ENCODE measurements at places on chromosomes 6 and 20.

DNA sequence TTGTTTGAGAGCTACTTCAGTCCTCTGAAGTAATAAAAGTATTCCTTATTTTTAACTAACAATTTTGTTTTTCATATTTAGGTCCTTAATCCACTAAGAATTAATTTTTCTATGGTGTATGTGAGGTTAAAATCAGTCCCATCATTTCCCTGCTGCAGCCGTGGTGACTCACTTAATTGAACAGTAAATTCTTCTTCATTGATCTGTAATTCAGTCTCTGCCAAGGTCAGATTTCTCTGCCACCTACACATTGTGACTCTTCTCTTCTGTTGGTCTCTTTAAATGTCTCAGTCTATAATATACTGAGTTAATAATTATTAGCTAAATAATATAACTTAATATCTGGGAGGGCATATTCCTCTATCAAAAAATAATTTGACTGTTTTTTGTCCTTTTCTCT lies 262.3 kb downstream of the UTRN start:
- DNase-seq = no peak

GRCh38 chr6:122610690-122611455 lies 668 bp downstream of the PKIB start:
- peak; percentile 36 for DNase-seq

GRCh38 chr6:30752157-30752927 lies 8.0 kb upstream of the IER3 start:
- DNase-seq = peak; percentile 59

DNA sequence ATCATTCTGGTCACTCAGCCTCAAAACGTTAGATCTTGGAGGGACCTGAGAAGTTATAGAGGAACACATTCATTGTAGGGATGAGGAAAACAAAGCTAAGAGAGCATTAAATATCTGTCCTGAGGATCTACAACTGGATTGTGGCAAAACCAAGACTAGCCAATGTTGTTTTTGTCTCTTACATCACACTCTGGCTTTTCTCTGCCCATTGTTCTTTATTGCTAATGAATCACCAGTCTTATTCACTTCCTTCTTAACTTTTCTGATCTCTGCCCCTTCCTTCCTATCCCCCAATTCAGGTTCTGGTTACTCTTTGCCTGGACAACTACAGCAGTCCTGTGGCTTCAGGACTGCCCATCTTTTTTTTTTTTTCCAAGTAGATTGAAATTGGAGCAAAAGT lies 57.0 kb upstream of the PREP start:
- DNase-seq = no peak

DNA sequence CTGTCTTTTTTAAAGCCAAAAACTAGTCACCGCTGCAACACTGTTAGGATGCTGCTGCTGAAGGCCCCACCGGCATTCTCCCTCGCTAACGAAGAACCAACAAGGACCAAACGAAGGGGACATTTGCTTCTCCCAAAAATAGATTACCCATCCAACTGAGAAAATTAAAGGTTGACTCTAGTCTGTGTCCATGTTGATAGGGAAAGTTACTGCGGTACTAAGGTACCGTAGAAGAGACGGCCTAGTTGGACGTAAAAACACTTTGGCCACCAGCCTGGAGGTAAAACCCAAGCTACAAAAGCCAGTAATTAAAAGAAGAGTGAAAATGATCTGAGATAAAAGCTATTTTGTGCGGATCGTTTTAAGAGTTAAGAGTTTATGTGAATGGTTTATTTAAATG lies 11.8 kb upstream of the FOXF2 start:
- DNase-seq = no peak

GRCh38 chr6:116208056-116208785 lies 45.7 kb downstream of the TSPYL4 start:
- no peak for DNase-seq

GRCh38 chr6:43773050-43773979 lies 3.3 kb downstream of the VEGFA start:
- DNase-seq = peak; percentile 95

- DNase-seq = no peak
Measured at GRCh38 chr20:57611586-57612311, 8.5 kb downstream of the ZBP1 start.

- DNase-seq = no peak
Measured at GRCh38 chr20:23585449-23585807, 17.1 kb upstream of the CST9L start.

- DNase-seq = no peak
Measured at GRCh38 chr6:126976253-126976797, 142.1 kb upstream of the RSPO3 start.

DNA sequence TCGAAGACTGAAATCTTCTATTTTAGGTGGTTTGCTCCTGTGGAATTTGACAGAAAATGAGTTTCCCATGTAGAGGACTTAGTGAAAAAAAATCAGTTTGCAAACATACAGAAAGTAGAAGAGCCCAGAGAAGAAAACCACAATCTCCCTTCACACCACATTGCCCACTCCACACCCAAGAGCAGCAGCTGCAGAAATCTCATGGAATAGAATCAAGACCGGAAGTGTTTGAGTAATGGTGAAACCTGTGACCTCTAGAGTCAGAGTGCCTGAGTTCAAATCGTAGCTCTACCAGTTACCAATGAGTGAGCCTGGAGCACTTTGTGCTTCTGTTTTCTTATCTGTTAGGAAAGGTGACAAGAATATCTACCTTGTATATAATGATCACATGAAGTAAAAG lies 4.6 kb downstream of the SIRPG start:
- DNase-seq = no peak

DNA sequence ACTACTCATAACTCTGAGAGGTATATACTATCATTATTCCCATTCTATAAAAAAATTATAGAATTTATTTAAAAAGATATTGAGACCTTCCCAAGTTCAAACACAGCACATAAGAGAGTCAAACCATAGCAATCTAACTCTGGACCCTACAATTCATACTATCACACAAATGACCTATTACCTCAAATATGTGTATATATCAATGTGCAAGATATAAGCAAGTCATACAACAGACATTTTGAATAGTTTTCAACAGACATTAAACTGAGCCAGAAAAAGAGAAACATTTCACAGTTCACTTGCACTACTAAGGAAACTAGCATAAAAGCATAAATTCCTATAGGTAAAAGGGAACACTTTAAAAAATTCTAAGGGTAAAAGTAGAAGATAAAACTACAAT lies 11.7 kb downstream of the PHIP start:
- no peak for DNase-seq

- DNase-seq = no peak
Measured at GRCh38 chr20:44523746-44524145, 1.9 kb upstream of the SERINC3 start.

DNA sequence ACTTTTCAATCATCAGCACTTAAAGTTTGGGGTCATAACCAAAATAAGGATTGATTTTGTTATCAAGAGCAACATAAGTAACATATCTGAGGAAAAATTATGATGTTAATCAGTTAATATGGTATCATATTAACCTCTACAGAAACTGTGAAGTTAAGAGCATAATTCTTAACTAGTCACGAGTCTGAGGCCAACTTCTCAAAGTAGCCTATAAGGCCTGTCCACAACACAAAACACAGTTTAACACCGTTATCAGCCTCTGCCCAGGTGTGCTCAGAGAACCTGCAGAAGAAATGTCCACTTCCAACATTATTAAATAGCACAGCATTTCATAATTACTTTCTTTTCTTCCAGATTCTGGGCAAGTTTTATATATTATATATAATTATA lies 1.1 kb downstream of the STX7 start:
- DNase-seq = no peak

DNA sequence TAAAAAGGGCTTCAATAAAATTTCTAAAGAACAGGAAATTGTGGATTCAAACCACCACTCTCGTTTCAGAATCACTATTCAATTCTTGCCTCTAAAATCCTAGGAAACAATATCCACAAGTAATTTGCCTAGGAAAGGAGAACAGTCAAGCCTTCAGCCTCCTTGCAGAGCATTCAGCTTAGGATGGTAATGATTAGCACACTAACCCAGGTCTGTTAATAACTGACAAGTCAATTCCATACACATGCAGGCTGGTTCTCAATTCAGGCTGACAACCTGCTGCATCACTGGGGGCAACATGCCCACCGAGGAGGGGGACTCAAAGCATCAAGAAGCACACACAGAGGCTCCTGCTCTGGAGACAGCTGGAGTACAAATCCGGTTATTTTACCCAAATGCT lies 57.6 kb downstream of the GMDS start:
- no peak for DNase-seq

DNA sequence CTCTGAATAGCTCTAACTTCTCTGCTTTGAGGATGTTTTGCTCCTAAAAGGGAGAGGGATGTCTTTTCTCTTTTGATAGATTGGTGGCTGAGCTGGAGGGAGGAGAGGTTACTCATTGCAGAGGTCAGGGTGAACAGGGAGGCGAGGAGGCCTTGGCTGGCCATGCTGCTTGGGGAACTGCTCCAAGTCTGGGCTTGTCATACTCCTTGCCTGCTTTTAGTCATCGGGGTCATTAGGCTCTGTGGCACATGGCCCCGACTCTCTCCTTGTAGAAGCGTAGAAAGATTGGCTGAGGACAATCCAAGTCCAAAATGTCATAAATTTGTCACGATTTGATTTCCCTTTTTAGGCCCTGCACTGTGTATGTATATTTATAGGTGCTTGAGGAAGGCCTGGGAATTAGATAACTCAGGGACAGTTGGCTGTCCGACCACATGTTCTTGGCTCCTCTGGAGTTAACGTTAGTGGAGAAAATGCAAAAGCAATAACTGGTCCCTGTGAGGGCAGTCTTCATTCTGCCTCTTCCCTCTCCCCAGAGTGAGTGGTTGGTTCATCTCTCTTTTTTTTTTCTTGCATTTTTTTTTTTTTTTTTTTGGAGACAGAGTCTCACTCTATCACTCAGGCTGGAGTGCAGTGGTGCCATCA lies 160.1 kb downstream of the SCP2D1 start:
- no peak for DNase-seq

GRCh38 chr6:160461641-160462040 lies 113.5 kb downstream of the SLC22A3 start:
- DNase-seq = no peak

DNA sequence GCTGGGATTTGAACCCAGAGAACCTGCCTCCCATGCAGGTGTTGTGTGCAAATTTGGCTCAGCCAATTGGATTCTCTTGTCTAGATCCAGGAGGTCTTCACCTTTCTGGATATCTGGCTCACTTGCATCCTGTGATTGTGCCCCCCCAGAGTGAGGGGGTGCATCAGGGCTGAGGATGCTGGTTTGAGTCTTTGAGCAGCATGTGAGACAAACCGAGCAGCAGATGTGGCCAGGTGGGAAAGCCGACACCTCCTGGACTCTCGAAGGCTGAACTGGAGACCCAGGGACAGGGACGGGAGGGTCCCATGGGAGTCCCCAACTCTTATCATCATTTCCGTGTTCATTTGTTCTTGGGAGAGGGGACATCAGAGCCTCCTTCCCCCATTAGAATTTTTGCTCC lies 30.6 kb upstream of the SULF2 start:
- DNase-seq = no peak

DNA sequence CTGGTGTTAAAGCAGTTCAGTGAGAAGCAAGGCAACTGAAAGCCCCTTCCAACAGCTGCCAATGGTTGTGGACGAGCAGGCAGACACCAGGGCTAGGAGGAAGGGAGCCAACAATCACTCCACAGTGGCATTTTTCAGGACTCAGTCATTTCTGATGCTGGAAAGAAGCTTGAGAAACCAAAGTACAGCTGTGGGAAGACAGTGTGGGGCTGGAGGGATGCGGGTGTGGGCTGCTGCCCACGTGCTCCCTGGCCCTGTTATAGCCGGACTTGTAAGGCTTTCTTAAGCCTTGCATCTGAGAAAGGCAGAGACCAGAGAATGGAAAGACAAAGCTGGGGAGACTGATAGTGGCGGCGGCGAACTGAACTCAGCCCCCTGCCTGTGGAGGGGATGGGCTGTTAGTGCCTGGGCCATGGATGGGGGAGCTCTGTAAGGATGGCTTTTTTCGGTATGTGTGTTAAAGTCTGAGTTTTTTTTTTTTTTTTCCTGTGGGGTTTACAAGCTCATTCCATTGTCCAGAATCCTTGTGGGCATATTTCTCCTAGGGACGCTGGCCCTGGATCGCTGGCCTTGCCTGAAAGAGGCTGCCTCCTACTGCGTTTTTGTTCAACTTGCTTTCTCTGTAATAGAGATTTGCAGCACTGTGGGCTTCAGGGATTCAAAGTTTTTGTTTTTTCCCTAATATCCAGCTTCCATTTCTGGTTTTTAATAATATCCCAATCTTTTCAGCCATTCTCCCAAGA lies 91.7 kb downstream of the GJA10 start:
- no peak for DNase-seq

- DNase-seq = no peak
Measured at GRCh38 chr20:19934792-19935491, 82.2 kb upstream of the NAA20 start.

DNA sequence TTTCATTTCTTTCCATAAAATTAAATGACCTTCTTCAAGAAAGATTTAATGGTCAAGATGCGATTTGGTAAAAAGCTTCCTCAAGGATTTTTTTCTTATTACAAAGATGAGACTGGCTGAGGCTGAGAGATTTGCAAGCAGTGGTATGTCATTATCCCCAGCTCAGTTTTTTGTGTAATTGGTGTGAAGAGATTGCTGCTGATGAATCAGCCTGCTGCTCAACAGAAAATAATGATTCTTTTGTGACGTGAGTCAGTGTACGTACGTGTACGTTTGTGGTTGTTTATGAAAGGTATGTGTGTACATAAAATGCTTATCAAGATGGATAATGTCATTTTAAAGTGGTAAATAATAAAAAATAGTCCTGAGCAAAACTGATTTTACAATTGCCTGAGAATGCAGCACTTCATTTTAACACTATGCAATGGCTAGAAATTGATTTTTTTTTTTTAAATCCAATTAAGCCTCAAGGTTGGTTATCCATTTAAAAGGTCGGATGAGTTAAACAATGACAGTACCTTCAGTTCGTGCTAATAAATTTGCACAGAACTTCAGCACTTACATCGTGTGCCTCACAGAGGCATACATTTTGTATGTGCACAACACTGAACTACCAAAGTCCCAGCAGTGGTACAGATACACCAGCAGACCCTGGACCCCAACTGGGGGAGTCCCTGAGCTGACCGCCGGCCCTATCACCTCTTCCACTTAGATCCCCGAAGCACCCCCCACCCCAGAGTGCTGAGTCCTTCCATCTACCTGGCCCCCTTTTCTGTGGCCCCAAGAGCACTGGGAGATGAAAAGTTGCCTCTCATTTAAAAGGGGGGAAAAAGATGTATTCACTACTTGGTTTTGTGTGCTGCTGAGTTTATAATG lies 9.7 kb upstream of the NPEPL1 start:
- no peak for DNase-seq

DNA sequence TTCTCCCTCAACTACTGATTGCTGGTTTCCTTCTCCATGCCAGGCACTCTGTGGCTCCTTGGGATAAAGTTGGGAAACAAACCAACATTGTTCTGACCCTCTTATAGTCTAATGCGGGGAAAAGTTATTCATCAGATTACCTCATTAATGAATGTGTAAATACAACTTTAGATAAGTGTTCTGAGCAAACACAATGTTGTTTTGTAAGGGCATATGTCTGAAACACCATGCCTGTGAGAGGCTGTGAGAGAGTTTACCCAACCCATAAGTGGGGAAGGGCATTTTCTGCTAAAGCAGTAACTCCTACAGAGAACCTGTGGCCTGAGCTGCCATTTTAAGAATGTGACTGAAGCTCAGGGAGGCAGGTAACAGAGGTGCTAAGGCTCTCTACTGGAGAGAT lies 283.5 kb downstream of the KHDC1L start:
- DNase-seq = no peak
